ENCODE measurements at places on chromosomes 11 and 22. TPM values are rescaled to one million over a fixed set of nuclear protein-coding genes. Genes with fewer than 3 reads are reported as not detected.

GRCh38 chr11:67998150-67999045 is 5.5 kb downstream of the UNC93B1 start:
- DNase-seq: no peak

- DNase-seq: no peak
Observed at GRCh38 chr11:17791144-17791543, 56.6 kb downstream of the KCNC1 start.

The TSPAN18 gene
- 8.4 TPM for total RNA-seq

GRCh38 chr22:35721960-35722359 is 4.3 kb downstream of the APOL5 start:
- no peak for DNase-seq

- DNase-seq: no peak
Observed at GRCh38 chr11:17197431-17197898, 10.3 kb downstream of the PIK3C2A start.

DNA sequence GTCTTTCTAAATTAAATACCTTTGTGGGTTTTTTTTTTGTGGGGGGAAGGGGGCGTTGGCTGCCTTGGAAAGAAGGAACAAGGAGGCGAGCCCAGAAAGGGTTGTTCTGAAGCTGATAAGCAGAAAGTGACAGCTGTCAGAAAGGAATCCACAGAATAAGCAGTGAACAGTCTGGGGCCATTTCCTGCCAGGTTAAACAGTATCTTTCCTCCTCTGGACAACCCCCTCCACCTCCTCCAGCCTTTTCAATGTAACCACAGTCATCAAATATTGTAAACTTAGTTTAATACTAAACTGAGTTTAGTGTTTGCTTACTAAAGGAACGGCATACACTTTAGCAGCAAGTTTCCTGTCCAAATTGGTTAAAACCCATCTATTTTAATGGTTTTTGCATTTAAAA is 271.2 kb upstream of the SYN3 start:
- no peak for DNase-seq

DNA sequence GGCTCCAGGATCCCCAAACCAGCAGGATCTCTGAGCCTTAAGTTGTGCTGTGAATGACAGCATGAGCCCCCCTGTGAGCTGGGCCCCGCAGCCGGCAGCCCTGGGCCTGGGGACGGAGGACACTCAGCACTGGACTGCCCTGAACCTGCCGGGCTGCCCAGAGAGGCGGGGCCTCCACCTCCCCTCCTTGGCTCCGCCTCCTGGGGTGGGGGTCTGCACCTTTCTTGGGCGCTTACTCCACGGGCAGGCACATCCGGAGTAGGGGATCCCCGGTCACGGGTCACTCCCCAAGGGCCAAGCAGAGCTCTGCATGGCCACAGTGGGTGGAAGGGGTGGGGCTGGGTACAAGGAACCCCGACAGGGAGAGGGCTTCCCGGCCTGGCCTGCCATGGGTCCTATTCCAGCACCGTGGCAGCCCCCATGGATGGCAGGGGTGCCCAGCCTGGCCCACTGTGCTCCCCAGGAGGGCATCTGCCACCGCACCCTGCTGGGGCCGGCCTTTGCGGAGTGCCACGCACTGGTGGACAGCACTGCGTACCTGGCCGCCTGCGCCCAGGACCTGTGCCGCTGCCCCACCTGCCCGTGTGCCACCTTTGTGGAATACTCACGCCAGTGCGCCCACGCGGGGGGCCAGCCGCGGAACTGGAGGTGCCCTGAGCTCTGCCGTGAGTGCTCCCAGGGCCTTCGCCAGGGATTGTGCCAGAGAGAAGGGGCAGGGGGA is 5.4 kb downstream of the MUC5B start:
- no peak for DNase-seq

All from activated naive CD4-positive, alpha-beta T cell treated with anti-CD3 and anti-CD28 coated beads for 36 hours (primary cell).